ENCODE measurements at places on chromosomes 1 and 21.

- no peak for DNase-seq
Observed at GRCh38 chr1:178023181-178023618, 53.3 kb upstream of the SEC16B start.

DNA sequence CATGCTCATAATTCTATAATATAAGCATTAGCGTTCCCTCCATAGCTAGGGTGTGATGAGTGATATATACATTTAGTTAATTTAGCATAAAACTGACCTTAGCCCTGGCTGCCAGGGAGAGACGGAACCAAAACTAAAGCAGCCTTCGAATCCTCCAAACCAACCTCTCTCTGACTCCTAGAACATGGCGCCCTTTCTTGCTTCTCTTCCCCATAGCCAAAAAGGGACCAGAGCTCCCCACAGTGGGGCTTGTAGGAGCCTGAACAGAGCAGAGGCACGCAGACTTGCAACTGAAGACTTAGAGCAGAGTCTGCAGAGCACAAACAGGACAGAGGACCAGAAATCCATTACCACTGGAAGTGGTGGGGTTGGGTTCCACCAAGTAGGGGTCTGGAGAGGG is 17.7 kb downstream of the IRF2BP2 start:
- DNase-seq, result no peak

GRCh38 chr1:202197653-202198365 is 4.2 kb downstream of the LGR6 start:
- DNase-seq, result no peak

DNA sequence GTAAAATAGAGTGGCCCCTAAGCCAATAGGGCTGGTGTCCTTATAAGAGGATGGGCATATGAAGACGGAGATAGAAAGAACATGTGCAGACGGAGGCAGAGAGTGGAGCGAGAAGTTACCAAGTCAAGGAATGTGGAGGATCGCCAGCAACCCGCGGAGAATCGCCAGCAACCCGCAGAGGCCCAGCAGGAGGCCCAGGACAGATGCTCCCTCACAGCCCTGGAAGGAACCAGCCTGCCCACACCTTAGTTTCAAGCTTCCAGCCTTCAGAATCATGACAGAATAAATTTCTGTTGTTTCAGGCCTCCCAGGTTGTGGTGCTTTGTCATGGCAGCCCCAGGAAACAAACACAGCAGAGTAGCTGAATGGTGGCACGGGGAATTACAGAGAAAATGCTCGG is 9.6 kb downstream of the CLDN14 start:
- DNase-seq, result no peak

- DNase-seq, result peak; percentile 86
Observed at GRCh38 chr1:175146529-175147213, 45.9 kb downstream of the KIAA0040 start.

GRCh38 chr21:43611598-43612369 is 47.5 kb downstream of the HSF2BP start:
- DNase-seq, result peak; percentile 70

DNA sequence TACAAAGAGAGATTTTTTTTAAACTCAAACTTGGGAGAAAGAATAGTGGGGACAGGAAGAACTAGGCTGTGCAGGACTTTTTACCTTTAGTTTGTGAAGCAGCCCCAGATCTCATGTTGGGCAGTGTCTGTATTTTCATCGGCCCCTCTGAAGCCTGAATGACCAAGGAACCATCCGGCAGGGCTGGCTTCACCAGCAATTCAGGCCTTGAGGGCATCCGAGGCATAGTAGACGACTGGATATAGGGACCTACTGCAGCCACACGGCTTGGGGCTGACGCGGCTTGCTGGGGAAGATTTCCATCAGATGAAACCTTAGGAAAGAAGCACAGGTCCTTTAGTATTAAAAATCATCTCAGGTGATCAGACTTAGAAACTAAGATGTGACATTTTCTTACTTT is 43.7 kb downstream of the TP53BP2 start:
- DNase-seq, result no peak

DNA sequence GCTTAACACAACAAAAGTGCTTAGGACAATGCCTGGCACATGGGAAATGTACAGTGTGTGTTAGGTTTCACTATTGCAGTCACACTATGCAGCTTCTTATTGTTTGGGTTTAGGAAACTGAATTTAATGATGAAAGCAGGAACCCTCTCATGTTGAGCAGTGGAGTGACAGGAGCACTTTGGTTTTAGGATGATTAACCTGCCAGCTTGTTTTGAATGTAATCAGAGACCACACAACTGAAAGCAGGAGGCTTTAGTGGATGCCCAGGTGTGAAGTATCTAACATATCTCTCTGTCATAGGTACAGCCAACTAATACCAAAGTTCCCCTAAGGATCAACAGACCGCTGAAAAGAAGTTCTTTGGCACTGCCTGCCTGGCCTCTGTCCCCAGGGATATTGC is 406.9 kb upstream of the USP24 start:
- no peak for DNase-seq

DNA sequence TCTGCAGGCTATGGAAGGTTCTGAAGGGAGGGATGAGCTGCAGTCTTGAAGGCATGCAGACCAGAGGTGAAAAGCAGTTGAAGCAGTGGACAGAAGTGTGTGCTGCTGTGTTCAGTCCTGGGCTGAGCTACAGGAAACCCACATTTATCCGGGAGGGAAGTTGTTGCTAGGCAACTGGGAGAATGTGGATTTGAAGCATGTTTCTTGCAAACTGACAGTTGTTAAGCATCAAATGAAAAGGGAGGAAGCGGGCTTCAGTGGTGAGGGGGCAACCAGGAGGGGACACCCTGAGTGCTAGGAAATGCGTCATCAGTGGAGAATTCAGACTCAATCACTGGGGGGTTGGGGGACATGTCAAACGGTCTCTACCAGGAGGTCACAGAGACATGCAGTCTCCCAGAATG is 28.7 kb downstream of the ABCA4 start:
- DNase-seq, result no peak

DNA sequence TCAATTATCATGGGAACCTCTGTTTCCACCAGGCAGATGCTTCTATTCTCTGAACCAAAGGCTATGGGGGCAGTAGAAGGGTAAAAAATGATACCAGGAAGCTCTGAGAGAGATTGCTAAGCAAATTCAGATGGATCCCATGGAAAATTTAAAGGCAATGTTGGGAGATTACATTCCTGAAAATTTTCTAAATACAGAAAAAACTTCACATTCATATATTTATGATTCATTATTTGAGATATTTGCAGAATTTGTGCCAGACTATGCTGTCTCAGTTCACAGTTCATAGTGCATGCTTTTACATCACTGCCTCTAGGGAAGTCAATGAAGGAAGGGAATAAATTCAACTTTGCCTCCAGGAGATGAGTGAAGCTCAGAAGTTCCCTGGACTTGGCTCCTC is 57.5 kb downstream of the KCNT2 start:
- no peak for DNase-seq

DNA sequence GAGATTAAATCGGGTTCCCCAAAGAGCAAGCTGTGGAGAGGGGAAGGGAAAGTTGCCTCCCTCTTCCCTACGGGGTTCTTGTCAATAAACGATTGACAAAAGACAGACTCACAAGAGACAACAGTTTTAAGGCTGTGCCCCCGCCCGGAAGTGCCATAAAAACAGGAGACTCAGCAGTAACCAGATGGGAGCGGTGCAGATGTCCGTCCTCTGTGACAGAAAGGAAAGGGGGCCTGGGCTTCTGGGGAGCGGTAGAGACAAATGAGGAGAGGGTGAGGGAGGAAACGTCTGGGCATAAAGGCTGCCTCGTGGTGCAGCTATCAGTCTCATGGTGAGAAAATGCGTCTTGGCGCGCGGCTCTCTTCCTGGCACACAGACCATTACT is 5.9 kb downstream of the TP73 start:
- no peak for DNase-seq

DNA sequence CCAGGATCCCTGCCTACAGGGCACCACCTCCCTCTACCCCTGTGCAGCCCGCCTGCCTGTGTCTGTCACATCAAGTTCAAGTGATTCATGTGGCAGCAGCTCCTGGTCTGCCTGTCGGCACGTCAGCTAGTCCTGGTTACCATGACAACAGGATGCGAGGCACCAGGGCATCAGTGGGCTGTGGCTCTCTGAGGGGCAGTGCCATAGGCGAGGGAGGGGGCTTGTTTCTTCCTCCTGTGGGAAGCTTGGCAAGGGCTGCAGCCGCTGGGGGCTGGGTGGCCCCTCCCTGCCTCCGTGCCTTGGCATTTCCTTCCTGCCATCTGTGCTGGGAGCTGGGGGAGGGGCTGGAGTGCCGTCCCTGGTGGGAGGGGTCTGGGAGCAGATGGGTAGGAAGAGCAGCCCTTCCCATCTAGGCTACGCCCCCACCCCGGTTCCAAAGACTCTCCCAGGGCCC is 43.1 kb downstream of the FOXO6 start:
- peak; percentile 45 for DNase-seq

- no peak for DNase-seq
Observed at GRCh38 chr1:181117648-181118449, 29.3 kb downstream of the IER5 start.

DNA sequence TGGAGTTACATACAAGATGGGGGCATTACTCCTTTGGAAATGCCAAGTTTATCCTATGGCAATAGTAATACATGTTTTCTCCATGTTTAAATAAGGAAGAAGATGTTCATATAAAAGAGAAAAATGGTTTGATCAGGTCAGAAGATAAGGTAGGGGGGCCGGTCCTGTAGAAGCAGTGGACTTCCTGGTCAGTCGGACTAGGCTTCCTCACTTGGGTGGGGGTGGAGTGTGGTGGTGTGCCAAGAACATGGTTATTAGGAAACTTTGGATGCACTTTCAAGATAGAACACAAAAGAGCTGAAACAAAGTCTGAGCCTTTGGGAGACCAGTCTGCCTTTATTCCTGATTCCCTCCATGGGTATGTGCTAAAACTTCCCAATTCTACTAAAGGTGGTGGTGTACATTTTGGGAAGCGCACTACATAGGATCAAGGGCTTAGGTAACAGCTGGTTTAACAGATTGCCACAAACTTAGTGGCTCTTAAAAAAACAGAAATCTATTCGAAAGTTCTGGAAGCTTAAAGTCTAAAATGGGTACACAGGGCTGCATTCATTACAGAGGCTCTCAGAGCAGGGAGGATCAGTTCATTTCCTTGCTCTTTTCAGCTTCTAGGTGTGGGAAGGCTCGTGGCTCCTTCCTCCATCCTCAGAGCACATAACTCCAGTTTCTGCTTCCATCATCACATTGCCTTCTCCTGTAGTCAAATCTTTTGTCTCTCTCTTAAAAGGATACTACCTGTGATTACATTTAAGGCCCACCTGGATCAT is 64.6 kb downstream of the KDM1A start:
- no peak for DNase-seq

DNA sequence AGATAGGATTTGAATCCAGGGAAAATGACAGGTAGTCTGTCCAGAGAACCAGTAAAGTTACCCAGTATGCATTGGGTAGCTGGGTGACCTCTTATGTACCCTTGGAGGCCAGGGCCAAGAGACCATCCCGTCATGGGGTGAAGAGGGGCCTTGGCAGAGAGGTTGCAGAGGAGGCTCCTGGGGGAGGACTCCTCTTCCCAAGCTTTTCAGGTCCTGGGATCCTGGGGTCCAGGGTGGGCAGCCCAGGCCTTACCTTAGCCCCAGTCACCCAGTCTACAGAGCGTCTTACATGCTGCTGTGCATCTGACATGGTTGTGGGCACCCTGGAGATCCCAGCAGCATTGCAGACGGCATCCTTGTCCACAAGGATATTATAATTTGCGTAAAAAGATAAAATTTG is 14.0 kb downstream of the PMF1 start:
- no peak for DNase-seq

DNA sequence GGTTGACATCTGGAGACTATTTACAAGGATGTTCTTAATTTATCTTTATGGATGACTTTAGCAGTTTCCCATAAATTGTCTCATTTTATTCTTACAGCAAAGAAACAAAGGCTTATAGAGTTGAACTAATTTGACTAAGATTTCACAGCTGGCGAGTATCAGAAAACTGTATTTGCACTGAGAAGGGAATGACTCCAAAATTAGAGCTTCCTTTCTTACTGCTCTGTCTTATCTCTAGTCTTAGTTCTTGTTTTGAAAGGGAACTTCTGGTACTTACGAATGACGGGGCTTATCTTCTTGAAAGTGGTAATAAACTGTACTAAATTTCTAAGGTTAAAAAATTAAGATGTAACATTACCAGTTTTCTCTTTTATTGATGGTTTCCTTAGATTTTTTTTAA is 13.6 kb downstream of the CNST start:
- no peak for DNase-seq

DNA sequence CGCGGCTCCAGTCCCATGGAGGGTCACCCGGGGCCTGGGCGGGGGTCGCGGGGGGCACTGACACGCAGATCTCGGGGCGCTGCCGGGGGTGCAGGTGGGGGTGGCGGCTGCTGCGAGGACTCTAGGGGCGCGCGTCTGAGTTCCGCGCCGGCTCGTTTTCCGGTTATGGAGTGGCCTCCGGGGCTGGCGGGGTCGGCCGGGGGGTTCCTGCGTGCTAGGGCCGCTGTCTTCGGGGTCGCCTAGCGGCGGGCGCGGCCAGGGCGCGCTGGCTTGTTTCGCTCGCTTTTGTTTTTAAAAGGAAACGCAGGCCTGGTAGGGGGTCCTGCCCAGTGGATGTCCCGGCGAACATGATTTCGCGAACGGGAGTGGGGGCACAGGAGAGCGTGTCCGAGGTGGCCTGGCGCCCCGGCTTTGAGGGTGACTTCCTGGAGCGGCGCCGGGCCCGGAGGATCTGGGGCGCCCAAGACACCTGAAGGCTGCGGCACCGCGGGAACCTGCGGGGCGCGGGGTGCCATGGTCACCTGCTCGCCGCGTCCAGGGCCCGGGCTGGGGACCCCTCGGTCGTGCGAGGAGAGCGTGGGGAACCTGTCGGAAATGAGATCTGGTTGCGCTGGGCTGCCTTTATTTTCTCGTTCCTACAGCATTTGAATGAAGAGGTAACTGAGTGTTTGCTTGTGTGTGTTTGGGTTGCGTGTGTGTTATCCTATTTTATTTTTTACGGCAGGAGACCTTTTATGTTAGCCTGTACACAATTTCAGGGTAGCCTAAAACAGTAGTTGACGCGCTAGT is 618 bp downstream of the ETS2 start:
- DNase-seq, result peak; percentile 70

DNA sequence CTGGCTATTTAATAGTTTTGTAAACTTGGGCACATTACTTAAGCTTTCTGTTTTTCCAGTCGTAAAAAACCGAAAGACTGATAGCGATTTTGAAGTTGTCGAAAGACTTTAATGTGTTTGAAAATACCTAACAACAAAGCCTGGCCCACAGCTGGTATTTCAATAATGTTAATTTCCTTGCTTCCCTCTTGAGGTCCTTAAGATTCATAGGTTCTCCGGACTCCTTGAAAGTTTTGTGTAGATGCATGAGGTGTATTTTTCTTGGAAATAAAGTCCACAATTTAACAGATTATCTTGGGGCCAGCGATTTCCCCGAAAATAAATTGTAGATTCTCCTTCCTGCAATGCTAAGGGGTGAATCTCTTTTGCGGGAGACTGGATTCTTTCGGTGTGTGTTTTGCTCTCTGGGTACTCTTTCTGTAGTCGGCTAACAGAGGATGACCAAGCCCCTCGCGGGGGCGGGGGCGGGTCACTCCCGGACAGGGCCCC is 735 bp upstream of the YTHDF2 start:
- no peak for DNase-seq

DNA sequence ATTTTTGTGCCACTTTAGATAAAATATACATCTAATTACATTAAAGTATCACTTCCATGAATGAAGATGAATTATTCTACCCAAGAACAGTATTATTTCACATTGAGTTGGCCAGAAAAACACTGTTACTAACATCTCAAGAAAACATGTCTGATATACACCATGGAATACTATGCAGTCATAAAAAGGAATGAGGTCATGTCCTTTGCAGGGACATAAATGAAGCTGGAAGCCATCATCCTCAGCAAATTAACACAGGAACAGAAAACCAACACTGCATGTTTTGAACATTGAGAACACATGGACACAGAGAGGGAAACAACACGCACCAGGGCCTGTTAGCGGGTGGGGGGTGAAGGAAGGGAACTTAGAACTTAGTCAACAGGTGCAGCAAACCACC is 69.0 kb downstream of the TESK2 start:
- DNase-seq, result no peak

Data from nephron progenitor cell (in vitro differentiated cells).